HCEC 1CT (cell line): ENCODE measurements at places on chromosomes 6 and 20.

DNA sequence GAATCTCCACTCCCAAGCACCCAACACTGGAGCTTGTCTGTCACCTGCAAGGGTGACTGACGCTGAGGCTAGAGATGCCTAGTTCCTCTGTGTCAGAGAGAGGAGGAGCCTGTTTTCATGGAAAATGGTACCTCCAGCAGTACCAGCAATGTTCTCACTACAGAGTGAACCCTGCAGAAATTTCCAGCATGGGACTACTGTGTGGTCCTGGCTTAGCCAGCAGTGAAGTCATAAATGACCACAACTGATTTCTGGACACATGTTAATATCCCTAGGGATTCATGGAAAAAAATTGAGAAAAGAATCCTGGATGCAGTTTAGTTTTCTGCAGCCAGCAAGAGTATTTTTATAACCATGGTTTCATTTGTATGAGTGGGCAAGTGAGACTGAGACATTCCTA is 468.1 kb downstream of the CD83 start:
- DNase-seq: no peak

GRCh38 chr6:132209351-132209750 is 191.9 kb downstream of the MOXD1 start:
- no peak for DNase-seq

DNA sequence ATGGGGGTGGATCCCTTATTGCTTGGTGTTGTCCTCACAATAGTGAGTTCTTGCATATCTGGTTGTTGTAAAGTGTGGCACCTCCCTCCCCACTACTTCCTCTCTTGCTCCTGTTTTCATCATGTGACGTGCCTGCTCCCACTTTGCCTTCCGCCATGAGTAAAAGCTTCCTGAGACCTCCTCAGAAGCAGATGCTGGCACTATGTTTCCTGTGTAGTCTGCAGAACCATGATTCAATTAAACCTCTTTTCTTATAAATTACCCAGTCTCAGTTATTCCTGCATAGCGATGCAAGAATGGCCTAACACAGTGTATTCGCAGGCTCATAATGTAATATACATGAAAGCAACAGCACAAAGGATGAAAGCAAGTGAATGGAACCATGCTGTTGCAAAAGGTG is 28.4 kb upstream of the ANKRD60 start:
- DNase-seq: no peak

GRCh38 chr6:147707524-147707923 is 199.0 kb downstream of the SAMD5 start:
- DNase-seq: no peak

DNA sequence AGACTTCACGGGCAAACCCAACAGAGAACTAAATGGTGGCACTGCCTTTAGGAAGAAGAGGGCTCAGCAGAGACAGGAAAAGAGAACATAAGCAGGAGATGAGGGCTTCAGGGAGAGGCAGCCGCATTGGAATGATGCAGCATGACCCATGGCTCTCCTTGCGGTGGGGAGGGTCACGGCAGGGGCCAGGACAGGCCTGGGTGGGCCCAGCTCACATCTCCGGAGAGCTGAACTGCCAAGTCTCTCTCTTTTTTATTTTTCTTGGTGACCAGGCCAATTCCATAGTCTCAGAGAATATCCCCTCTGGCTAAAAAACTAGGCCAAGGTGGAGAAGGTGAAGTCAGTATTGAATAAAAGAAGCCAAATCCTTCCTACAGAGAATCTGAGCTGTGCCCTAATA is 77.5 kb upstream of the TRAF3IP2 start:
- DNase-seq: no peak

GRCh38 chr6:36809941-36810803 is 29.1 kb downstream of the CPNE5 start:
- DNase-seq: no peak

DNA sequence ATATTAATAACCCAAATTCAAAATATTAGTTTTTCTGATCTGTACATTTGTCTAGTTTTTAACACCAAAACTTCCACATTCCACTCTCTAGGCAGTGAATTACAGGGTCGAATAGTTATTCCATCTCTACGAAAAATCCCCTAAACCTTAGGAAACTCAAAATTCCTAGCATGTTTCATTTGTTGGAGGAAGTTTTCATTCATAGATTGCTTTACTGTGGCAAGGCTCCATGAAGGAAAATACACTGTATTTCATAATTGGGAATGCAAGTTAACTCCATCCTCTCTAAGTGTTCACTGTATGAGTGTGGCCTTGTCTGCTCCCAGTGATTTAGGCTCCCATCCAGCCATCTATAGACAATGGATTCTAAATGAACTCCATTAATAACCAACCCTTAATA is 296.1 kb downstream of the TENT5A start:
- DNase-seq: no peak

DNA sequence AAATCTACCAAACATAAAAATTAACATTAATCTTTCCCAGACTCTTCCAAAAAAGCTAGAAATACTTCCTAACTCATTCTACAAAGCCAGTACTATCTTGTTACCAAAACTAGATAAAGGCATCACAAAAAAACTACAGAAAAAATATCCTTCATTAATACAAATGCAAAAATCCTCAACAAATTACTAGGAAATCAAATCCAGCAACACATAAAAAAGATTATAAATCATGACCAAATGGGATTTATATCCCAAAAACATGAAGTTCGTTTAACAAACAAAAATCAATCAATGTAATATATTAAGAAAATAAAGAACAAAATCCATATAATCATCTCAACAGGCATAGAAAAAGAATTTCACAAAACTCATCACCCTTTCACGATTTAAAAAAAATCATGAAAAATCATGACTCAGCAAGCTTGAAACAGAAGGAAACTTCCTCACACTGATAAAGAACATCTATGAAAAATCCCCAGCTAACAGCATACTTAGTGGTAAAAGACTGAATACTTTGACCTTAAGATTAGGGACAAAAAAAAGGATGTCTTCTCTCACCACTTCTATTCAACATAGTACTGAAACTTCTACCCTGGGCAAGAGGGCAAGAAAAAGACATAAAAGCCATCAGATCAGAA is 43.2 kb downstream of the RANBP9 start:
- no peak for DNase-seq

DNA sequence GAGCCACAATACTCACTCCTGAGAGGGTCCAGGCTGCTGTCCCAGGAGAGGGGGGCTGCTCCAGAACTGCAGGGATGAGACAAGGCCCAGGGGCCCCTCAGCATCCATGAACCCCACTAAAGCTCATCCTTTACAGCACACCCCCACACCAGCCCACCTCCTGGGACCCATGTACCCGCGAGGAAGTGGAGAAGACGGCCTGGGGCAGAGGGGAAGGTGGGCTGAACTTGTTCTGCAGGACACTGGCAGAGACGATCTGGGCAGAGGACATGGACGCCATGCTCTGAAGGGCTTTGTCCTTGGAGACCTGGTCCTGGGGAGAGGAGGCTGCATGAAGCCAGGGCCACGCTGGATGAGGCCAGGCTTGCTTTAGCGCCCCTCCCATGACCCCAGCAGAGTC is 10.1 kb downstream of the RPL10A start:
- no peak for DNase-seq

GRCh38 chr6:166477647-166478365 is 95.1 kb upstream of the MPC1 start:
- DNase-seq: no peak

- peak; percentile 36 for DNase-seq
Measured at GRCh38 chr6:135423649-135424128, 73.9 kb downstream of the AHI1 start.

DNA sequence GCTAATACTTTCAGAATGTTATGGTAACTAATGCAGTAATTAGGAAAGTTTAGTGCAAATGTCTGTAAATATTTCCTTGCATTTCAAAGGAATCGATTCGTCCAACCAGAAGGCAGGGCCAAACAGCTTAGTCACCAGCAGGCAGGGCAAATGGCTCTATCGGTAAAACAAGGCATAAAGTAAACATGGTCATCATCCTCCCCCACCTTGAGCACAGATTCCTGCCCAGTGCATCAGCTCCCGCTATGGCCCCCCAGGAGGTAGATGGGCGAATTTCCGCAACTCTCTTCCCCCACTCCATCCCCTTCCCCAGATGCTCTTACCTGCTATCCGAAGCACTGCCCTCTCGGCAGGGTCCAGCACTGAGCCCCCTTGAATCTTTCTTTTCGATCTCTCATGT is 103.8 kb upstream of the BEND6 start:
- peak; percentile 79 for DNase-seq

- no peak for DNase-seq
Measured at GRCh38 chr6:154914288-154914687, 80.8 kb upstream of the TIAM2 start.

DNA sequence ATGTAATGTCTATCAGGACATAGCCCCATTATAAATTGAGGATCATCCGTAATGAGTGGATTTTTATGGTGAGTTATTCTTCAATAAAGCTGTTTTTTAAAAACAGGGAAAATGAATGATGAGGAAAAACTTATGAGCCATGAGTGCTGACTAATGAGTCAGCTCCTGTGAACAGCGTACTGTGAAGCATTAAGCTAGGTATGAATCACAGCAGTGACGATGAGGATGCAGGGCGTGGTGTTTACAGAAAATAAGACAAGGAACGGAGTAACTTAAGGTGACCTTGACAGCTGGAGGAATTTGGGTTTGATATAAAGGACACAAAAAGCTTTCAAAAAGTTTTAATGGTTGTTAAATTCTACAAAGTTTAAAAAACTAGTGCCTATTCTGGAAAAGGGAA is 96.3 kb downstream of the FOXF2 start:
- DNase-seq: peak; percentile 76

- DNase-seq: no peak
Measured at GRCh38 chr20:4569865-4570264, 151.8 kb upstream of the PRND start.

DNA sequence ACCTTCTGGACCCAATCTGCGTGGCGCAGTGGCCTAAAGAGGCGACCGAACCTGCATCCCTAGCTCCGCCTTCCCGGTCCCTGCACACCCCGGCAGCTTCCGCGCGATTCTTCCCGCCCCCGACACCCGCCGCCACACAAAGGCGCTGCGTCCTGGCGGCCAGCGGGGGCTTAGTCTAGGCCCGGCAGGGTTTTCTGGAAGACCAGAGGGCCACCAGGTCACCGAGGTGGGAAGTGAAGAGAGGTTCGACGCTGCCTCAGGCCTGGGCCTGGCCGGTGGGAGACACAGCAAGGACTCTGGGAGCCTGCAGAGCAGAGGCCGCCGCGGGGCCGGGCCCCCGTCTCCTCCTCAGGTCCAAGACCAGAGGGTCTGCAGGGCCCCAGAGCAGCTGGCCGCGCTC is 154.9 kb downstream of the OR2B2 start:
- no peak for DNase-seq

DNA sequence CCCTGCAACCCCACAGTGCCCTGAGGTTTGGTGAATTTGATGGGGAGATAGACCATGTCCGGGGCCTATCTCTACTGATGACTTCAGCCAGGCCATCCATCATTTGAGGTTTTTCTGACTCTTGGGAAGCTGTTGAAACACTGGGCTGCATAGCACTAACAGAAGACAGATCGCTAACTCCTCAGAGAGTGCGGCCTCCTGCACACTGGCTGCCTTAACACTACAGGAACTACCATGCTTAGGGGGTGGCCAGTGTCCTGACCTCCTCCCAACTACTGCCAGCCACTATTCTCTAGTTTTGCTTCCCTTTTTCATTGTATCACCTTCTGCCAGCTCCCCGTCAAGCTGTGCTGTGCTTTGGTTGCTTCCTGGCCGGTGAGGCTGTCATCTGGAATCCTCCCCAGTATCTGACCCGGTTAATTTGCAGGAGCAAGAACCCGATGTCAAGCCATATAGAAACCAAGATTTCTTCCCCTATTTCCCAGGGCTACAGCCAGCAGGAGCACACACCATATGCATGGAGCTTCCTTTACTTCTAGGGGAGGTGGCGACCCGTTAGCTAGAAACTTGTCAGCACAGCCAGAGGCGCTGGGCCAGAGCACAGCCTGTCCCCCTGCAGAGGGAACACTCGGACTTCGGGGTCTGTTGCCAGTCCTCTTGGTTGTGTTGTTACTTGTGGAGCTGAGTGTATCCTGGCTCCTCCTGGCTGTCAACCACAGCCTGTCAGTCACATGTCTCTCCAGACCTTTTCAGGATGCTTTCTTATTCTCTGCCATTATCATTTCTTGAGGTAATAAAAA is 57.3 kb upstream of the TRAF3IP2 start:
- no peak for DNase-seq

DNA sequence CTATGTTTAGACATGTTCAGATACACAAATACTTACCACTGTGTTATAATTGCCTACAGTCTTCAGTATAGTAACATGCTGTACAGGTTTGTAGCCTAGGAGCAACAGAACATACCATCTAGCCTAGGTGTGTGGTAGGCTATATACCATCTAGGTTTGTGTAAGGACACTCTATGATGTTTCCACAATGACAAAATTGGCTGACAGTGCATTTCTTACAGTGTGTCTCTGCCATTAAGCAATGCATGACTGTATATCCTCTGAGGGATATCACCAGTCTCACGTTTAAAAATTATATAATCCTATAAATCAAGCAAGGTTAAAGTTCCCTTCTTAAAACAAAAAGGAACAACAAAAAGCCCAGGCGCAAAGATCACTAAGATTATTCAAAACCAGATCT is 352.2 kb downstream of the BTBD9 start:
- DNase-seq: no peak

GRCh38 chr6:108068618-108069017 is 5.9 kb downstream of the OSTM1 start:
- DNase-seq: no peak

DNA sequence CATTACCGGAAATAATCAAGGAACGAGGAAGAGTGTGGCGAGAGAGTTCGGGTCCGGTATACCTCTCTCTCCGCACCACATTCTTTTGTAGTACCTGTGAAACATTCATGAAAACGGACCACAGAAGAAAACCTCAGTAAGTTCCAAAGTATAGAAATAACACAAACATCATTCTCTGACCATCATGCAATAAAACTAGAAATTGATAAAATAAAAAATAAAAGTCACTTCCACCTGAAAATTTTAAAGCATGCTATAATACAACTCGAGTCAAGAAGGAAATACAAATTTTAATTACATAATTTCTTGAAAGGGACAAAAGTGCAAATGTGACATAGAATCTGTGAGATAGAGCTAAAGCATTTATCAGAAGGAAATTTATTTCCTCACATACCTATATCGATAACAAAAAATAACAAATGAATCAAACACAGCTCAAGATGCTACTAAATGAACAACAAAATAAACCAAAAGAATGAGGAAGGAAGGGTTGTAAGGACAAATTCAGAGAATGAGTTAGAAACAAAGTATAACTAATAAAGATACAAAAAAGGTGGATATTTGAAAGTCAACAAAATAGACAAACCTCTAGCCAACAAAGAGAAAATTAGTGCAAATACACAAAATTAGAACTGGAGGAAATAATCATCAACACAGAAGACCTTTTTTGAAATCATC is 84.2 kb downstream of the TRIM27 start:
- no peak for DNase-seq

- DNase-seq: peak; percentile 45
Measured at GRCh38 chr6:78489874-78490273, 377.5 kb upstream of the IRAK1BP1 start.

- no peak for DNase-seq
Measured at GRCh38 chr6:51844336-51844735, 243.1 kb downstream of the PKHD1 start.

DNA sequence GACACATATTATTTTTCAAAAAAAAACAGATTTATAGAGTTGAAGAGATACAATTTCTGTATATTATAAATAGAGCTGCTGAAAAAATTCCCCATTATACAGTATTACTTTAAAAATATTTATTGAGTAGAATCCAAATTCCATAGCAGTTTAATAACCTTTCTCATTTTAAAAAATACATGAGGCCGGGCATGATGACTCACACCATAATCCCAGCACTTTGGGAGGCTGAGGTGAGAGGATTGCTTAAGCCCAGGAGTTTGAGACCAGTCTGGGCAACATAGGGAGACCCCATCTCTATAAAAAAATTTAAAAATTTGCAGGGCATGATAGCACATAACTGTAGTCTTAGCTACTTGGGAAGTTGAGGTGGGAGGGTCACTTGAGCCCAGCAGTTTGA is 13.0 kb downstream of the ATRN start:
- peak; percentile 11 for DNase-seq
